Aorta (tissue), 5 donors: ENCODE measurements at places on chromosomes 6 and 20. TPM values are rescaled to one million over a fixed set of nuclear protein-coding genes. Genes with fewer than 3 reads are reported as not detected.

- DNase-seq: no peak
Observed at GRCh38 chr20:17463711-17464110, 67.5 kb downstream of the BFSP1 start.

- no peak for DNase-seq
Observed at GRCh38 chr6:136761227-136761922, 30.9 kb downstream of the MAP3K5 start.

GRCh38 chr6:160810238-160810637, 108.2 kb downstream of the PLG start:
- DNase-seq: no peak

GRCh38 chr6:33731751-33732282, 14.9 kb downstream of the IP6K3 start:
- no peak for DNase-seq

- no peak for DNase-seq
Observed at GRCh38 chr20:38791291-38791690, 14.2 kb upstream of the PPP1R16B start.

Gene PLCB4
- 3.6 TPM for polyA plus RNA-seq

DNA sequence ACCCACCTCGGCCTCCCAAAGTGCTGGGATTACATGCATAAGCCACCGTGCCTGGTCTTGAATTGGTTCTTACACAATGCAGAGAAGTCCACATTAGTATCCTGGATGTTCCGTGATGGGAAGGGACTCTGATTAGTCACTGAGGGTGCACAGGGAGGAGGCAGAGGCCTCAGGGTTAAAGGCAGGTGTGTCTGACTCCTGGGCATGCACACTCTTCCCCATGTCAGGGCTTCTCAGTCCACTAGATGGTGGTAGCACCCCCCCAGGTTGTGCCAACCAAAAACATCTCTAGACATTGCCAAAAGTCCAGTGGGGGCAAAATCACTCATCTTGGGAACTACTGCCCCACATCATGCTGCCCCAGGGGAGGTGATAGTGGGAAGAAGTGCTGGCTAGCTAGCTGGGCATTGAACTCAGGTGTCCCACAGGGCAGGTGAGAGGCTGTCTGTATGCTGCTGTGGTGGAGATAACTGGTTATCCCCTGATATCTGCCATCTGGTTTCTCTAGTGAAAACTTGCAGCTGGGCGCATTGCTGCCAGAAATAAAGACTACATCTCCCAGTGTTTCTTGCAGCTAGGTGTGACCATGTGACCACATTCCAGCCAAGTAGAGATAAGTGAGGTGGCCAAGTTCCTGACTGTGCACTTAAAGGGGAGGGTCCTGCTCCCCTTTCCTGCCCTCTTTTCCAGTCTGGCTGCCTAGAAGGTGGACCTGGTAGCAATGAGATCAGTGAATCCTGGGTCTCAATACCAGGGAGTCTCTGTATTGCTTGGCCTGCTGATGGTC, 8.4 kb upstream of the NSFL1C start:
- no peak for DNase-seq

GRCh38 chr20:44405785-44406571, 50.5 kb downstream of the HNF4A start:
- DNase-seq: peak; percentile 43

DNA sequence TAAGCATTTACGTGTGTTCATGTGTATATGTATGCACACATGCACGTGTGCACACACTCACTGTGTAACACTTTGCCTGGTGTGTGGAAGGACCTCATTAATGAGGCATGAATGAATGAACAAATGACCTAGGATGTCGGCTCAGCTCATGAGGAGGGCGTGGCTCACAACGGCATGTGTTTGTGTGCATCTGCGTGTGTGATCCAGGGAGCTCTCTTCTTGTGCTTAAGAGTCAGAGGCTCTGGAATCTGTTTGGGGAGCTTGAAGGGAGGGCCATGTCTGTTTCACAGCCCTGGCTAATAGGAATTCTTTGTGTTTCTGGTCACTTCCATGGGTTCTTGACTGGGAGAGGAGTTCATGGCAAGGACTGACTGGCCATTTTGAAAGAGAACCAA, 32.7 kb downstream of the TOX2 start:
- DNase-seq: no peak

Gene PSORS1C2
- polyA plus RNA-seq: not detected

DNA sequence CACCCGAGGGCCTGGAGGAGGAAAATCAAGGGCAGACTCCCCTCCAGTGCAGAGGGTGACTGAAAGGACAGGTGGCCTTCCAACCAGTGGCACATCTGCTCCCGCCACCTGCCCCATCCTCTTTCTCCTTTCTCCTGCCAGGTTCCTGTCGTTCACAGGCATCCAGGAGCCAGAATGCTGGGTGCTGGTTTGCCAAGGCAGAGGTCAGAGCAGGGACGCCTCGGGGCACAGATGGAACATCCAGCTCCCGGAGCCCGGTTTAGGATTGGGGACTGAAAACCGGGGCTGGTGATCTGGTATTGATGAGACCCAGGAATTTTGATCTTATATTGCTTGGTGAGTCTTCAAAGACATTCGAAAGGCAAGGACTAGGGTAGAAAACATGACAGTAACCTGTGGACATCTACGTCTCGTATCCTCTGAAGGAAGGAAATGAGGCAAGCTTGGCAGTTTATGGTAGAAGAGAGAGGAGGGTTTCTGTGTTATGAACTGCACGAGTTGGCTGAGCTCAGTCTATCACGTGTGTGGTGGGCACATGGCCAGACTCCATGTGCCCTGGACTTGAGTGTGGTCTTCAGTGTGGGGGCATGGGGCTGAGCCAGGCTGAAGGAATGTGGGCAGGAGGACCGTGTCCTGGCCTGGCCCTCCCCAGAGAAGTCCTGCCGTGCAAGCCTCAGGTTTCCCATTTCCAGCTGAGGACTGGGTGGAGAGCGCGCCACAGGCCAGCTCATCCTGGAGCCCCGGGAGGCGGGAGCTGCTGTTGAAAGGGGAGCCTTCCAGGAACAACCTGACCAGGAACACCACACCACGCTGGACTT, 74.2 kb downstream of the IRF4 start:
- DNase-seq: no peak
